T1000 (cell line): ENCODE measurements at places on chromosomes 11 and 22.

DNA sequence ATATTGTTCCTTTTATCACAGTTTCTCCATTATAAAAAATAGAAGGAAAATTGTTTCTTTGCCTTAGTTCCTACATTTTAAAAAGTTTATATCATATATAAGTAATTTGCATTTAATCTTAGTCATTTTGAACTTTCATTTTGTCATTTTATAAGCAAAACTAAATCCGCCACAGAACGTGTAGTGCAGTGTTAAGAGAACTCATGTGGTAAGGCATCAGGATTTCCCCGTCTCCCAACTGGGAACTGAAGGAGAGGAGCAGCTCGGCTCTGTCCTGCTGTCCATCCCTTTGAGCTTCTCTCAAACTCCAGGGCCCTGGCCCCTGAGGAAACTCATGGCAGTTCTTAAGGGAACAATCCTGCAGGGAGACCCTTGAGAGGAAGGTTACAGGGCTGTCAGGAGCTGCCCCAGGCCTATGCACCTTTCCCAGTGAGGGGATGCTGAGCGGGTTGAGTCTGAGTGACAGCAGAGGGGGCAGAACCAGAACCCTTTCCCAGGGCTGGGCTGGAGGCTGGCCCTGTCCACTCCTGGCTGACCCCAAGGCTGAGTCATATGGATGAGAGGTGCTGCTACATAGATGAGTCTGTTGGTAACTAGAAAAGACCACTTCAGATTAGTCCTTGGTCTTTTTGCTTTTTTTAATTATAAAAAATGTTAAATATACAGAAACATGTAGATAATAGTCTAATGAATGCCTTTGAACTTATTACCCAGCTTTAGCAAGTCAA, 333.1 kb downstream of the TBC1D22A start:
- no peak for DNase-seq

GRCh38 chr11:121487191-121487590, 34.4 kb upstream of the SORL1-AS1 start:
- no peak for DNase-seq

- DNase-seq = no peak
Measured at GRCh38 chr11:35281169-35281688, 138.1 kb downstream of the SLC1A2 start.

DNA sequence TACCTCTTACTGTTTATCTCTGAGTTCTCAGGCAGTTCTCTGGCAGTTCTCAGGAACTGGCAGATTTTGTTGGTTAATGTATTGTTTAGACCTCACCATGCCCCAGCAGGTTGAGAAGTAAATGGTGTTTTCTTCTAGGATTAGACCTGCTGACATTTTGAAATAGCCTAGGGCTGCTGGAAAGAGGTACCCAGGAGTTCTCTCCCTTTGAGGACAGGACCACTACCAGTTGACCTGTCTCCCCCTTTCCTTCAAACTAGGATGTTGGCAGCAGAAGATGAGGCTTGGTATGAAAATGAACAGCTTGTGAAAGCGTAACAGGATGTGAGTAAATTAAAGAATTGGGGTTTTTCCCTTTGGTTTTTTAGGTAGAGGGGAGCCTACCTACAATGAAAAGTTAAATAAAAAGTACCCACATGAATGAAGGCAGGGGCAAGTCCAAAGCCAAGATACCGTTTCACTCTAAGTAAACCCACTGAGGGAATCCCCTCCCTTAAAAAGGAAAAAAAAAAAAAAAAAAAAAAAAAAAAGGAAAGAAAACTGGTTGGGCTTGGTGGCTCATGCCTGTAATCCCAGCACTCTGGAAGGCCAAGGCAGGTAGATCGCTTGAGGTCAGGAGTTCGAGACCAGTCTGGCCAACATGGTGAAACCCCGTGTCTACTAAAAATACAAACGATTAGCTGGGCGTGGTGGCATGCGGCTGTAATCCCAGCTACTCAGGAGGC, 96.2 kb downstream of the PDHX start:
- no peak for DNase-seq

GRCh38 chr11:68016904-68017817, 7.0 kb downstream of the ALDH3B1 start:
- DNase-seq = no peak

- DNase-seq = no peak
Measured at GRCh38 chr22:27786291-27786932, 15.1 kb downstream of the MN1 start.

DNA sequence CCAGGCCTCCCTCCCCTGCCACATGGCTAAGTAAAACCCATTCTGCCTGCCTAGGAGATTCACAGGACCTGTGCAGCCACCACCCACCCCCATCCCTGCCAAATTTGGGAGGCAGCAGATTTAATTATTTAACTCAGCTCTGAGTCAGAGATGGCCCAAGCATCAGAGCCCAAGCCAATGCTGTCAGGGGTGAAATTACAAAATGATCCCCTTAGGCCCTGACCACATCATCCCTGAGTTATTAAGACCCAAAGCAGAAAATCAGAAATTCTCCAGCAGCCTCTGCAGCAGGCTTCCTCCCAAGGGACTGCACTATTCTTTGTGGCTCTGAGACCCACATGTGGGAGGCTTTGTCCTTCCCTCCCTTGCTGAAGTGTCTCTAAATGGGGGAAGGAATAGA, 52.8 kb upstream of the RRAS2 start:
- peak; percentile 69 for DNase-seq

DNA sequence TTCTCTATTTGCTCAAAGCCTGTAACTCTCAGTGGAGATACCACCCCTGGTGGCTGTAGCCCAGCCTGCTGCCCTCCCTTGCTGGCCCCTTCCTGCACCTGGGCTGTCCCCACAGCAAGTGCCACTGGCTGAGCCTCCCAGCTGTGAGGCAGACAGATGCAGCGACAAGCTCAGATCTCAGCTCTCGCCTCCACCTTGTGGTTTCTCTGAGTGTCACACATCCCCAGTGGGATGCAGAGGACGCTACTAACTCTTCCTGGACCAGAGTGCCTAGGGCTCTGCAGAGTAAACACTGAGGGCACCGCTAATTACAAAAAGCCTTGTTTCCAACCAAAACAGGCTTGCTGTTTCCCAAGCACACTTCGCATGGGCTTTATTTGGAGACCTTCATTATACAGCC, 8.9 kb downstream of the YPEL1 start:
- DNase-seq = no peak

DNA sequence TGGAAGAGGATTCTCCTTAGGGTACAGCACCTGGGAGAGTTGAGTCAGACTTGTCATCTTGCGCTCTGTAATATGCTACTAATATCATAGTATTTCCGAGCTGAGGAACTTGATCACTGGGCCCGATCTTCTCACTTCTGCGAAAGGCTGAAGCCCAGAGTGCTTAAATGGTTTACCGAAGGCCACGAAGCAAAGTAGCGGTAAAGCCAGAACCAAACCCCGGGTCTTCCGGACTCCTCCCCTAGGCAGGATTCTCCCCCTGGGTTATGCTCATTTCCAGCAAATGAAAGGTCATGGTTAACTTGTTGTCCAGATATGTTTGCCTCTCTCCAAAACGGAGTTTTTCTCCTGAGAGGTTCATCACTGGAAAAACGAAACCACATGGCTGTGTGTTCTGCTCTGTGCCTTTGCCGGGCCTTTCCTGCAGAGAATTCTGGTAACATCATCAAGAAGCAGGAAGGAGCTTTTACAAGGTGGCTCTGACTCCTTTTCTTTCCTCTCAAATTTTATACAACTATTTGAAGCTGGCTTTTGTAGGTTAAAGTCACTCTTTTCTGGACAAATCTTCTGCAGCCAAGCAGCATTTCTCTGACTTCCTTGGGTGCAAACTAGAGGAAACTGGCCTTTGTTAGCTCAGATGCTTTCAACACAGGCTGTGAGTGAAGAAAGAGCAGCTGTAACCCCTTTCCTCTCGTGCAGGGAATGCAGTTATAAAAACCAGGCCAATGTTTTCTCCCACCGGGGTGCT, 35.5 kb downstream of the UBASH3B start:
- no peak for DNase-seq

GRCh38 chr22:17012267-17012666, 4.2 kb upstream of the GAB4 start:
- no peak for DNase-seq

DNA sequence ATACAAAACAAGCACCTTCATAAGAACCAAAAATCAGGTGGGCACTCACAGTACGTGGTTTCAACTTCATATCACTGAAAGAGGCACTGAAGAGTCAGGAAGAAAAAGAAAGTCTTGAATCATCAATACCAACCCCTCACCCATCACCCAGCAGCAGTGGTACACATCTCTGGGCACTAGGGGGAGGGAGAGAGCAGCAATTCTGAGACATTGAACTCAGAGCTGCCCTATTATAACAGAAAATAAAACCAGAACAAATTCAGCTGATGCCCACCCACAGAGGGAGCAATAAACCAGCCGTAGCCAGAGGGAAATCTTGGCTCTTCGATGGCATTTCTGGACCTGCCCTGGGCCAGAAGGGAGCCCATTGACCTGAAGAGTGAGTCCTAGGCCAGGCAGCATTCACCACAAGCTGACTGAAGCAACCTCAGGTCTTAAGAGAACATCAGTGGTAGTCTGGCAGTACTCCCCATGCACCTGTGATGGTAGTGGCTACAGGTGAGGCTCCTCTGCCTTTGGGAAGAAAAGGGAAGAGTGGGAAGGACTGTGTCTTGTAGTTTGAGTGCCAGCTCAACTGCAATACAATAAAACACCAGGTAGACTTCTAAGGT, 42.2 kb upstream of the FAM181B start:
- peak; percentile 13 for DNase-seq

DNA sequence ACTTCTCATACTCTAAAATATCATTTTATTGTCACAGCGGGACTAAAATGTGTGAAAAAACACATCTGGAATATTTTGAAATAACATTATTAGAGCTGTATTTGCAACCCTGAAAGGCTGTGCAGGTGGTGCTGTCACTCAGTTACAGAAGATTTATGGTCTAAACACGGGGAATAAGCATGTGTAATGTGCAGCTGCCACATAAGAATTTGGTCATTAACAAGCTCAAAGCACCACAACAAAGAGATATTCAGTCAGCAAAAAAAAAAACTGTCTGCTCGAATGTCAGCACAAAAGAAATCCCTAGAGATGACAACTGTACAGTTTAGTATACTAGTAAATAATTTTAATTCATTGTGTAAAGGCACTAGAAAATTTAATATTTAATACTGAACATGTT, 31.3 kb downstream of the TMEM123 start:
- DNase-seq = no peak

DNA sequence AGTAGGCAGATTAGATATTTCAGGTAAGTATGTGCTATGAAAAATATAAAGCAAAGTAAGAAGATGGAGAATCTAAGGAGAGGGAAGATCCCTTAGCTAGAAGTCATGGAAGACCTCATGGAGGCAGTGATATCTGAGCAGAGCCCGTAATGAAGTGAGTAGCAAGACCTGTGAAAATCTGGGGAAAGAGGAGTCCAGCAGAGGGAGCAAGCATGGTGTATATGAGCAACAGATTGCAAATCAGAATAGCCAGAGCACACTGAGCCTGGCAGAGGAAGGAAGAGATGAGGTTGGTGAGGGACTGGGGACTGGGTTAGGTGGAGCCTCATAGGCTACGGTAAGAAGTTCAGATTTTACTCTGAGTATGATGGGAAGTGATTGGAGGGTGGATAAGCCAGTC, 9.4 kb downstream of the LHFPL7 start:
- no peak for DNase-seq

DNA sequence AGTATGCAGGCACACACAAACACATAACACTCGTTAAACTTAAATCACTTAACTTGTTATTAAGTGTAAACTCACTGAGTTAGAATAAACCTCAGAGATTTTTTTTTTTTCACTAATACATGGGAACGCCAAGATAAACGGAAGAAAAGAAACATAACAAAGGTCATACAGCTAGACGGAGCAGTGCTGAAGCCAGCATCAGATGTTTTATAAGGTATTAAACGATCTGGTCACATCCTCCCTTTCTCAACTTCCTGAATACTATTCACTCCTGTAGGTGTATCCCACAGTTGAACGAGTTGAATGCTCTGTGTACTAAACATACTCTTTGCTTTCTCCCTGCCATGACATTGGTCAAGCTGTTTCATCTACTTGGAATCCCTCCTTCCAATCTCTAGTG, 212.0 kb downstream of the SWAP70 start:
- DNase-seq = no peak

DNA sequence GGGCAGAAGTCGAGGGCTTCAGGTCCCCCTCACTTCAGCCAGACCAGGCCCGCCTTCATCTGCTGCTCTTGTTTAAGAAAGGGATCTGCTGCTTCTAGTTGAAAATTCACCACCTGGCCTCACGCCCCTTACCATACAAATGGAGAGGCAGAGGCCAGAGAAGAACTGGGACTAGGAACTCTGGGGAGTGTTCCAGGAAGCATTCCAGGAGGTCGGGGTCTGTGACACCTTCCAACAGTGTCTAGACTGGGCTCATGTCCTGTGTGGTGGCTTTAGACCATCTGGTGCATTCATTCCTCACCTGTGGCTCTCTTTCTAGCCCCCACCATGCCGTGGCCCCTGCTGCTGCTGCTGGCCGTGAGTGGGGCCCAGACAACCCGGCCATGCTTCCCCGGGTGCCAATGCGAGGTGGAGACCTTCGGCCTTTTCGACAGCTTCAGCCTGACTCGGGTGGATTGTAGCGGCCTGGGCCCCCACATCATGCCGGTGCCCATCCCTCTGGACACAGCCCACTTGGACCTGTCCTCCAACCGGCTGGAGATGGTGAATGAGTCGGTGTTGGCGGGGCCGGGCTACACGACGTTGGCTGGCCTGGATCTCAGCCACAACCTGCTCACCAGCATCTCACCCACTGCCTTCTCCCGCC, 12.3 kb downstream of the TSKU start:
- no peak for DNase-seq

- DNase-seq = no peak
Measured at GRCh38 chr11:78605296-78605695, 30.6 kb upstream of the NARS2 start.

DNA sequence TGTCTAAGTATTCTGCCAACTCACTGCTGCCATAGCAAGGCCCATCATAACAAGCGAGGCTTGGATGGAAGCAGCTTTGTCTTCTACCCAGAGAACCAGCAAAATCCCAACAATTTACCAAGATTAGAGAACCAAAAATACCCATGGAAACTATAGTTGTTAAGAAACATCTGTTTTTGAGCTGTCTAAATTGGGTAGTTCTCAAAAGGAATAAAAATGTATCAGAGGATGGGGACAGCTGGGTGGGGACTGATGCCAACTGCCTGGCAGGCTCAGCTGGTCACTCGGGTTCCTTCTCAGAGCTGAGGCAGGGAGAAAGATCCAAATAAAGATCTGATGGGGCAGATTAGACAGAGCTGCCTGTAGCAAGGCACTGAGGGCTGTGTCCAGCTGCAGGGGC, 85.9 kb upstream of the GRK3 start:
- no peak for DNase-seq

DNA sequence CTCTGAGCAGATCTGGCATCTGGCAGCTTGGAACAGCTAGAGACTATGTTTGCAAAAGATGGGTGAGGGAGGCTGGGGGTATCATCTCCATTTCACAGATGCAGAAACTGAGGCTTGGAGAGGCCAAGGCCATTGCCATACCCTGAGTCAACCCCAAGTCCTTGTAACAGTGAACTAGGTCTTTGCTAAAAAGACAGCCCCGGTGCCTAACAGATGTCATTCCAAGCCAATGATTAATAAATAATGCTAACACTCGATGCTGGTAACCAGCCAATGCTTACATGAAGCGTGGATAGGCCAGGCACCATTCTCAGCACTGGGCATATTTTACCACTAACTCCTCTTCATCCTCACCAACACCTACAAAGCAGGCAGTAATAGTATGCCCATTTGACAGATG, 164.0 kb downstream of the MN1 start:
- DNase-seq = no peak
